ENCODE measurements at places on chromosomes 4 and X. TPM values are rescaled to one million over a fixed set of nuclear protein-coding genes. Genes with fewer than 3 reads are reported as not detected.

Gene NAA11
- not detected for total RNA-seq

Gene REPS2
- total RNA-seq = 1.5 TPM

Gene TSPAN7
- total RNA-seq = 2.6 TPM

Gene ADGRG4
- not detected for total RNA-seq

Gene TRIML1
- total RNA-seq = not detected

Gene TCEAL2
- not detected for total RNA-seq

Gene ATP1B4
- not detected for total RNA-seq

Gene FATE1
- not detected for total RNA-seq

Gene P2RY10
- not detected for total RNA-seq

Gene SYN1
- total RNA-seq = 0.25 TPM

Gene SLC2A9
- 0.31 TPM for total RNA-seq

Gene XAGE1A
- total RNA-seq = 16.0 TPM

Gene FAT4
- 1.8 TPM for total RNA-seq

Gene ARMCX2
- 0.05 TPM for total RNA-seq

Gene HTT
- 13.2 TPM for total RNA-seq

Gene ESX1
- total RNA-seq = not detected

Gene TMEM255A
- 0.33 TPM for total RNA-seq

Gene JCHAIN
- total RNA-seq = 0.20 TPM

Gene ADH1B
- total RNA-seq = not detected

Gene GPRASP2
- 7.8 TPM for total RNA-seq

Gene MND1
- total RNA-seq = 13.4 TPM

Gene MAP9
- 5.5 TPM for total RNA-seq

Gene RBM46
- not detected for total RNA-seq

Gene DMRTC1B
- total RNA-seq = not detected

Gene PKD2
- 29.0 TPM for total RNA-seq

Measured in A549 treated with Hydrocortisone at 1 μM for 4 hours (cell line).